ENCODE measurements at places on chromosomes 3 and 15.

DNA sequence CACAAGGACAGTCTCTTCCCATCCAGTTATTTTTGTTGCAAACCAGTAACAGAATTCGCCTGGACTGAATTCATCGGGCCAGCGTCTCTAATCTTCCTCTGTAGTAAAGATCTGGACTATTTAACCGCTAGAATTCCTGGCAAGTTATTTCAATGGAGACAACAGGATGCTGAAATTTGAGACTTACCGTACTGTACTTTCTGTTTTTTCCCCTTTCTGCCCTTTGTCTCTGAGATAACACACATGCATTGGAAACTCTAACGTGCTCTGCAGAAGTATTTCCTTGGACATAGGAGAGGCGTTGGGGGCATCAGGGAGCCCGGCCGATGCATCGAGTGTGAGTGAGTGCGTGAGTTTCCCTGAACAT is 61.5 kb downstream of the ASB7 start:
- peak; percentile 38 for DNase-seq

DNA sequence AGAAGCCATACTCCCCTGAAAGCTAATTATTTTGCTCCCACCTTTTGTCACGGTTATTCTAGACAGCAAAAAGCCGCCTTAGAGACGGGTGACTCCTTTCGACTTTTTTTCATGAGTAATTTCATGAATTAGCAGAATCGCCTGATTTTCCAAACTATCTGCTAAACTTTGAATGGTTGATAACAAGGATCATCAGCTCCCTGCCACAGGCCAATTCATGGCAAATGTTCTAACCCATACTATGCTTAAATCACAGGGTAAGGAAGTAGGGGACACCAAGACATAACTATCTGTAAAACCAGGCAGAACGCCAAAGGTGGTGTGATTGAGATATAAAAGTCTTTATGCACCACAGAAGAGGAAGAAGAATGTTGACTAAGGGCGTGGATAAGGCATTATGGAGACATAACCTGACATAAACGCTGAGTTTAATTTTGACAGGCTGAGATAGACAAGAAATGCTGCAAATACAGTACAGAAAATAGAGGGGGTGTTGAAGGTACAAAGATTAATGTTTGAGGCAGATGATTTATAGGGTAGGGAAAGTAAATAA is 891 bp upstream of the DMXL2 start:
- DNase-seq = peak; percentile 21

DNA sequence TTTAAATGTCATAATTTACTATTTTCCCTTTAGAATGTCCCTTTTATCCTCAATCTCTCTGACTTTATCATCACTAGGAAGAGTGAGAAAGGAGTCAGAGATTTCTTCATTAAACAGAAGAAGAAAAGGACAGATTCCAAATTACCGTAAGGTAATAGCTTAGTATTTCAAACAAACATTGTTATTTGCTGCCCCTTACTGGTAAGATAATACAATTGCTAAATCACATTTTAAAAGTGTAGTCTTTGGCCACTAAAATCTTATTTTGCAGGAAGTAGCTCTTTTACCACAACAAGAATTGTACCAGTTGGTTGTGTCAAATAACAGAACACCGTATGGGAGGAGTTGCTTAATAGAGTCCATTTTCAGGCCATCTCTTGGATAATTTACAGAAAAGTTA is 53.7 kb downstream of the CGGBP1 start:
- peak; percentile 27 for DNase-seq

DNA sequence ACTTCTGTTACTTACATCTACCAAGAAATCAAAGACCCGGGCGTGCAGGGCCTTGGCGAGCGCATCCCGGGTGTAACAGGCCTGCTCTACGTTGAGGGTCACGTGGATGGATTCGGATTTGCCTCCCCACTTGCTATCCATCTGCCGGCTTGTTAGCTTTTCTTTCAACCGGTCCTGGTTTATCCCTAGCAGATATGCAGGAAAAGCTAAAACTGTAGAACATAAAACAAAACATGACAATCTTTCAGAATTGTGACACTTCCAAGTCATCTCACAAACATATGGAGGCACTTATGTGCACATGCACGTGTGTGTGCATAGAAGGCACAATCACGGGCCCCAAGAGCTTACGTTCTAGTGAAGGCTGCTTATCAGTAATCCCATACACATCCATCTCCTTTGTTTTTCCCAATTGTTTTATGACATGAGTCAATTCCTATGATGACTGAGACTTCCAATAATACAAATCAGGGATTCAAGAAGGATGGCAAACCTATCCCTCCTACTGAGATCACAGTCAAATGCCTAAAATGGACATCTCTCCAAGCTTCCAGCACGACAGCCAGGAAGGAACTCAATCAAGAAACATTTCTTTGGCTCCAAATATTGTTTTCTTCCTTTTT is 11.3 kb downstream of the LDHAL6B start:
- DNase-seq = no peak

All from fibroblast of skin of right biceps (primary cell).